ENCODE measurements at places on chromosomes 4 and X.
A peak's percentile ranks its signal among the peaks of the same experiment; 100 is the strongest.

DNA sequence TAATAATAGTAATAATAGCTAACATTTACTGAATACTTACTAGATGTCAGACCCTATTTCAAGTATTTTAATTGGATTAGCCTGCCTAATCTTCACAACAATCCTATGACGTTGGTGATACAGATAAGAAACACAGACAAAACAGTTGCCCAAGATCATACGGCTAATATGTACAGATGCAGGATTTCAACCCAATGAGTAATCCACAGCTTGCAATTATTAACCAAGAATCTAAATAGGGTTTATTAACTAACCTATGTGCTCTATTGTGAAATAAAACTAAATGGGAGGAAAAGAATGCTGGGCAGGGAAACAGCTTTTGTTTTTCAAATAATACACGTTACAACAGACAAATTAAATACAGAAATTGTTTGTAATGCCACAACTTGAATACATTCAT lies 23.4 kb downstream of the FBXO8 start:
- no peak for DNase-seq

DNA sequence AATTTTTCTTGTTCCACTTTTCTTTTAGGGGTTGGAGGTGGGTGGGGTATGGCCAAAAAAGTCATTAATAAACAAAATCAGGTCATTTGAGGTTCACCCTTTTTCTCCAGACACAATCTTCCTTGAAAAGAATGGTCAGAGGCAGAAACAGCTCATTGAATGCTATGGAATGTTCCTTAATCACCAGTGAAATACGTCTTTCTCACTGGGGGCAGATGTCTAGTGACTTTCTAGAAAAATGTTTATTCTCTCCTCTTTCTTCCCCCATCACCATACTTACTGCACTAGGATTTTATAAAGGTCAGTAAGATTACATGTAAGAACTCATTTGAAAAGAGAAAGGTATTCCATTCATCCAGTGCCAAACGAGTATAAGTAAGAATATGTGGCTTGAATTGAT lies 44.5 kb downstream of the MGST2 start:
- DNase-seq = no peak

- DNase-seq = no peak
Measured at GRCh38 chr4:16480011-16480410, 253.7 kb upstream of the TAPT1 start.

DNA sequence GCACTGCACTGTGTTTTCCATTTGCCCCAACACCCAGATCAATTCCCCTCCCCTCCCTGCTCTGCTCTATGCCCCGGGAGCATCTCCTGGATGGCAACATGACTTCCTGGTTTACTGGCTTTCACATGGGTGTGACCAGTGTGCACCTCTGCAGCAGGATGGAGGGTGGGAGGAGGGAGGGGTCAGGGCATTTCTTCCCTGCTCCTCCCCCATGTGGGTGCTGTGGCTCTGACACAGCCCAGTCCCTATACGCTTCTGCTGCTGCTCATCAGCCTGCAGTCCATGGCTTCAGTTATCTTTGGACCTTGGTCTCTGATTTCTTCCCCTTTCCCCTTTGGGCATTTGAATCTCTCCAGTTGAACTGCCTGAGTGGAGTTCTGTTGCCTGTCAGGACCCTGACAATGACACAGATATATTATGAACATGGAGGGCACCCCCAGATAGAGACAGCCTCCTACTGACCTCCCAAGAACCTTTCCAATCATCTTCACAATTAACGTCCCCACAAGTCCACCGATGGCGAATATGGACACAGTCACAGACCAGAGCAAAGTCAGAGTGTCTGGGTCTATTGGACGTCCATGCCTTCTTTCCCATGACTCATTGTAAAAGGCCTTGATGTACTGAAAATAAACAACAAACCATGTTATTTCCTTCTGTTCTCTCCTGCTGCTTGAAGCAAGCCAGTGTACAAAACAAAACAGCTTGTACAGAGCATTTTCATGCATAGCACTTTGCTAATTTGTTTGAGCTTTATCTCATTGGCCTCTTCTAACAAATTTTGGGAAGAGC lies 24.8 kb downstream of the SLC2A9 start:
- DNase-seq = no peak

GRCh38 chr4:174349156-174349555 lies 65.4 kb downstream of the CEP44 start:
- no peak for DNase-seq

GRCh38 chr4:153890761-153891160 lies 101.9 kb upstream of the SFRP2 start:
- no peak for DNase-seq

DNA sequence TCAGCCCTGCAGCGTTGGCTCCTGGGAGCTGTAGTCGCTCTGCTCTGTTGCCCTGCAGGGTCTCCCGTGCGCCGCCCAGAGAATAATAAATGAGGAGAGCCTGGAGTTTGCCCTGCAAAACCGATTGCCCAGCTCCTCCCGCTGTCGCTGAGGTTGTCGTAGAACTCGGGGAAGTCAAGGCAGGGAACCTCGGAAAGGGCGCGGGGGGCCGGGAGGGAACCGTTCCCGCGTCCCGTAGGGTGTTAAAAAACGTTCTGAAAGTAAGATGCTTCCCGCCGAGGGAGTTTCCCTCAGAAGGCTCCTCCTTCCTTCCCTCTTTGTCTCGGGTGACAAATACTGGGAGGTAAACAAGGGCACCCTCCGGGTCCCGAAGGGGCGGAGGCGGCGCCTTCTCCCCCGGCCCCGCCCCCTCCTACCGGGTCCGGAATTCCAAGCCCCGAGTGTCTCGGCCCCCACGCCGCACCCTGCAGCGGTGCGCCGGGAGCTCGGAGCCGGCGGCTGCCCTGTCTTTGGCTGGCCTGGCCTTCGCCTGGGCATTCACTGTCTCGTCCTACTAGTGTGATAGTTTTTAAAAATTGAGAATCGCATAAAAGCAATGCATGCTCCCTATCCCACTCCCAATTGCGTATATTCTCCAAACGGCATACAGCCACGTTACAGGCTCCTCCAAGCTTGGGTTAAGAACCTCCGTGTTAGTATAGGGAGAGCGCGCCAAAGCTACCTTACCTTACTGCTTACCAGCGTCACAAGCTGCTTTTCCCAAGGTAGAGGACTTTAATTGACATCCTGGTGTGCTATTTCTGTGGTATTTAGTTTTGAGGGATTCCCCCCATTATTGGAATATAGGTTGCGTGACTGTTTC lies 964 bp upstream of the HMGB2 start:
- DNase-seq = peak; percentile 77

- DNase-seq = peak; percentile 39
Measured at GRCh38 chr4:82201805-82202641, 171.8 kb downstream of the HNRNPD start.

- no peak for DNase-seq
Measured at GRCh38 chr4:34046580-34046979, 2197.7 kb downstream of the ARAP2 start.

DNA sequence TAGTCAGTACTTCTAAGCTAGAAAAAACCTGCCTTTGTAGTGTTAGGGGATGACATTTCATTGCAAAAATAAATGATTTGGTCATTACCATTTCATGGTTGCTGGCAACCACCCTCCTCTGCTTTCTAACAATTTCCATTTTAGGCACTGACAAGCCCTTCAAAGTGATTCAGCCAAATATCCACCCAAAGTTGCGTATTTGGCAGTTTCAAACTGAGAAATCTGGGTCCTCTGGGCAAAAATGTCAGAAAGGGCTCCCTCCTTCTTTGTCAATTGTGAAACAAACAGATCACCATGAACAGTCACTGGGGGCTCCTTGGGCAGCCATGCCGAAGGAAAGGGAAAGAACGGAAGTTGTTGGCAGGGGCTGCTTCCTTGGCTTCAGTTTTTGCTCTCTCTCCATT lies 33.0 kb downstream of the PLAC1 start:
- no peak for DNase-seq

DNA sequence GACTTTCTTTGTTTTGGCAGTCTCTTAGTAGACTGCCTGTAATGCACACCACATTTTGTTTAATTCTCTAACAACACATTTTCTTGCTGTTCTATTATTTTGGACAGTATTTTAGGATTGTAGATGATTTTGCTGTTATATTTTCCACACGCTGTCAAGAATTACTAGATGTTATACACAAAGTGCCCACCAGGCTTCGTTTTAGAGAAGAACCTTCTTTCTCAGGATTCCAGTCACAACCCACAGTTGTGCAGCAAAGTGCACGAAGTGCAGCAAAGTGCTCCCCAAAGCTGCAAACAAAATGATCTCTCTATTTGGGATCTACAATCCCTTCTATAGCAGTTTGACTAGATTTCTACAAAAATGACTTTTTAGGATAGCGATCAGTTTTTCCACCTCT lies 2.4 kb downstream of the ZNF141 start:
- no peak for DNase-seq

- DNase-seq = no peak
Measured at GRCh38 chr4:123497340-123497739, 100.7 kb downstream of the SPRY1 start.

DNA sequence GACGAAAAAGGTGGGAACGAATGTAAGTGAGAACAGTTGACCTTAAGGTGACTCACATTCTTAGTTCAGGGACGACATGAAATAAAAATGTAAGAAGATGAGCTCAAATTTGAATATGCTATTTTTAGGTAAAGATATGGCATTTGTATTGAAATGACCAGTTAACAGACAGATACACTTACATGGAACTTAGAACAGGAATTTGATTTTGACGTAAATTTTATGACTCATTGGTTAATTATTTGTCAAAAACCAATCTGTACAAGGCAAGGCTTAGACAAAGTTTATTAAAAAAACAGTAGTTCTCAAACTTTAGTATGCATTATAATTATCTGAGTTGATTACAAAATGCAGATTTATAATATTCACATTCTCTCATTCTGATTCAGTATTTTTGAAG lies 469.4 kb downstream of the CFAP47 start:
- DNase-seq = no peak

GRCh38 chr4:67885762-67886161 lies 2.0 kb upstream of the TMPRSS11D start:
- DNase-seq = no peak

DNA sequence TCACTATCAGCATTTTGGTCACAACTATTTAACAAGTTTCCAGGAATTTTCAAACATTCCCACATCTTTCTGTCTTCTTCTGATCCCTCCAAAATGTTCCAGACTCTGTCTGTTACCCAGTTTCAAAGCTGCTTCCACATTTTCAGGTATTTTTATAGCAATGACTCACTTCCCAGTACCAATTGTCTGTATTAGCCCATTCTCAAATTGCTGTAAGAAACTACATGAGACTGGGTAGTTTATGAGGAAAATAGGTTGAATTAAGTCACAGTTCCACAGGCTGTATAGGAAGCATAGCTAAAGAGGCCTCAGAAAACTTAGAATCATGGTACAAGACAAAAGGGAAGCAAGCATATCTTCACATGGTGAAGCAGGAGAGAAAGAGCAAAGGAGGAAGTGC lies 475.0 kb upstream of the PCDH7 start:
- DNase-seq = no peak

- no peak for DNase-seq
Measured at GRCh38 chr4:1375761-1376322, 28.8 kb downstream of the UVSSA start.

DNA sequence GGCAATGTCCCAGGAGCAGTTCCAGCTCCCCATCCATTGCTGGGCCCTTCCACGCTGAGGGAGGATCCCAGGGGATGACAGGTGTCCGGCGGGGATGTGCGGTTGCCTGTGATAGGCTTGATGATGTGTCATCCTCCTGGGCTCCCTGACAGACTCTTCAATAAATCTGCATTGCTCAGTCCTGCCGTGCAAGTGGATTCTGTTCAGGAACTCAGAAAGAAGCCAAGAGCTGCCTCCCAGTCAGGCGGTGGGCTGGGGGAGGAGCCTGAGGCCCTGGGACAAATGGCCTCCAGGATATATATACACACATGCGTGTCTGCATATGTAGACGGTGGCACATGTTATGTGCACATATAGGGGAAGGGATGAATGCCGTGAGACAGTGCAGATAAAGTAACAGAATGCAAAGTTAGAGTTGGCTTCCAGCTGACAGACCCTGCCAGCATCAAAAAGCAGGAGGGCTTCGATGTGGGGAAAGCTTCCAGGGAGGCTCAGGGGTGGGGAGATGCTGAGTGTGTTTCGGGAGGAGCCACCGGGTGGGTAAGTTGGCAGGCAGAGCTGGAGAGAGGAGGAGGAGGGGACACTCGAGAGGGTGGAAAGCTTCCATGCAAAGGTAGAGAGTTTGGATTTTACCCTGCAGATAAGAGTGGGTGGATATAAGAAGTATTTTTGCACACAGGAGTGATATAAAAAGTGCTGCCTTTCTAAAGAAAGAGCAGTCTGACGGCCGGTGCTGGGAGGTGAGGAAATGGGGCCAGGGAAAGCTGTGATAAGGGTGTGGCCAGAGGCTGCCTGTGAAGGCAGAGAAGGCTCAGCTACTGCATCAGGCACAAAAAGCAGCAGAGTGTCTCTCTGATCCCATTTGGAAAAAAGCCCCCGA lies 28.5 kb upstream of the CRMP1 start:
- DNase-seq = no peak

DNA sequence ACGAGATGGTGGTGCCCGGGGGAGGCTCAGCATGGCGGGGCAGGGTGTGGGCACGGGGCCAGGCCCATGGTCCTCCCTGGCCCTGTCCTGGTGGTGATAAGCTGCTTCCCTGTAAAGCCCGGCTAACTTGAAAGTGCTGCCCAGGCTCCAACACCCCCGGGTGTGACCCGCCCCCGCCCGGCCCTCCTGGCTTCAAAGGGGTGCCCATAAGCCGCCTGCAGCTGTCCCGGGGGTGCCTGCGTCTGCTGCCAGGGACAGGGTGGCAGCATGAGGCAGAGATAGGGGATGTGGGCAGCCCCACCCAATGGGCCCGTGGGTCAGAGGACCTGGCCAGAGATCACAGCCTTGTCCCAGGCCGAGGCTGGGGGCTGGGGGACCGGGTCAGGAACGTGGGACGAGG lies 18.1 kb downstream of the FGFRL1 start:
- DNase-seq = no peak

DNA sequence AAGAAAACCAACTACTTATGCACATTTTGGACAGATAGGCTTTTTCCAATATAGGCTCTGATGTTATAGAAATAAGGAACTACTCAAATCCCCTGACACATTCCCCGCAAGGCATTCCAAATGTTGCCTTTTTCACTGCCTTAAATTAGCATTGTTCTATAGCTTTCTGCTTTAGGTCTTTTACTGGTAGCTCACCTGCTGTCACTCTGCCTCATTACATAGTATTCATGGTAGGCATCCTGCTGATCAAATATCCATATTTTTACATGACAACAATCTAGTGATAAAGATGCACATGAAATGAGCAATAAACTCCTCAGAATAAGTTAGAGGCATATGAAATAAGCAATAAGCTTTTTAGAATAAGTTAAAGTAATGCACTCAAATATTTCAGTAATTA lies 542.7 kb downstream of the FAM133A start:
- DNase-seq = no peak

- DNase-seq = no peak
Measured at GRCh38 chrX:85503258-85504158, 124.0 kb upstream of the POF1B start.

All from pancreas (tissue), 10 donors.